Coronary artery (tissue), 2 donors: ENCODE measurements at places on chromosomes 5 and 9.

- DNase-seq: peak; percentile 81
Observed at GRCh38 chr5:141618030-141618803, 583 bp downstream of the DIAPH1 start.

DNA sequence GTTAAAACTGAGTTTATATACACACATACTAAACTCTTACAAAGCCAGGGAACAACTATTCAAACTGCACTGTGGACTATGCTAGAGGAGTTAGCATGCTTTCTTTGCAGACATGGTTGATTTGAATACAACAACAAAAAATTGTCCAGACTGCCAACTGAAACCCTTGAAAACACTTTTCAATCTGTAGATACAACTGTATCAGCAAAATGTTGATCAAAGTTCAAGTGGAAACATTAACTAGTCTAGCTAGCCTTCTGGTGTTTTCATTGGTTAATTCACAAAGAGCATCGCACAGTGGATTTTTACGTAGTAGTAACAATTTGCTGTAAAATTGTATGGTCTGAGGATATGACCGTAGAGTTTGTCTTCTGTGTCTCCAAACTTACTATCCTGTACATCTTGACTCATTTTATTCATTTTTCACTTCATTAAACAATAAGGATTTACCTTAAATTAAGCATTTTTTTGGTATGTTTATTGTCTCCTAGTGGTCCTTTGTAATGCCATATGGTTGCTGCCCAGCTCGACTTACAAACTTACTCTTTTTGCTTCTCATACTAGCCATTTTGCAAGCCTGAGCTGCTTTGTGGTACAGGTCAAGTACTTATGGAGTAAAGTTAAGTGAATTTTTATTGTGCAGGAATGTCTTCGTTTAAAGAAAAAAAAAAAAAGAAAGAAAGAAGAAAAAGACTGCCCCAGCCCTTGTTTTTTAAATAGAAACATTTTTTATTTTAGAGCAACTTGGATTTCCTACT, 123.4 kb downstream of the ZCCHC7 start:
- DNase-seq: no peak

DNA sequence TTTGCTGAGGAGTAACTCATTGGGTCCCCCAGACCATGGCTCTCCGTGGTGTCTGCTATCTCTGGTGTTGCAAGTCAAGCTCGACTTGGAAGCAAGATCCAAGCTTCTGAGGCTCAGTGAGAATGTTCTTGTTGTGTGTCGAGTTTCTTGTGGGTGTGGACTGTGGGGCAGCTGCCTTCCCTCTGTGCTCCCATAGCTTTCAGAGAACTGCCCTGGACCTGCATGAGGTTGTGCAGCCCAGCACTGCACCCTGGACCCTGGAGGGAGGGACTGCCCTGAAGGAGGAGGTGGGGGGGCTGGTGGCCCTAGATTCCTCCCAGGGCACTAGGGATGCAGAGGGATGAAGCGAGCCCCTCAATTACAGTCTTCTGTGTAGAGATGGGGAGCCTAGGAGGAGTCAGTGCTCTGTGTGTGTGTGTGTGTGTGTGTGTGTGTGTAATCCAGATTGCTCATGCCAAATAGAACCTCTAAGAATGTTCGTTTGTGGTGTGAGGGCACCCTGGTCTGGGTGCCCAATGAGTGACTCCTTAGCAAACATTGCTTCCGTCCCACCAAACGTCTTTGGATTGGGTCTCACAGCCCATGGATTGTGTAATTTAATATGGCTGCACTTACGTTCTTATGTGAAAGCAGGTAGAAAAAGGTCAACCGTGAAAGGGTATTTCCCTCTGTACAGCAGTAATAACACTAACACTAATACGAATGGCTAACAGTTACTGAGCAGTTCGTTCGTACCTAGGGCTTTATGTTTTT, 143.3 kb upstream of the LMX1B start:
- no peak for DNase-seq

GRCh38 chr5:16609412-16609811, 7.4 kb downstream of the RETREG1 start:
- DNase-seq: no peak

- DNase-seq: no peak
Observed at GRCh38 chr9:101706261-101706798, 32.1 kb downstream of the GRIN3A start.

- no peak for DNase-seq
Observed at GRCh38 chr9:114954956-114955582, 24.7 kb upstream of the TNFSF8 start.

DNA sequence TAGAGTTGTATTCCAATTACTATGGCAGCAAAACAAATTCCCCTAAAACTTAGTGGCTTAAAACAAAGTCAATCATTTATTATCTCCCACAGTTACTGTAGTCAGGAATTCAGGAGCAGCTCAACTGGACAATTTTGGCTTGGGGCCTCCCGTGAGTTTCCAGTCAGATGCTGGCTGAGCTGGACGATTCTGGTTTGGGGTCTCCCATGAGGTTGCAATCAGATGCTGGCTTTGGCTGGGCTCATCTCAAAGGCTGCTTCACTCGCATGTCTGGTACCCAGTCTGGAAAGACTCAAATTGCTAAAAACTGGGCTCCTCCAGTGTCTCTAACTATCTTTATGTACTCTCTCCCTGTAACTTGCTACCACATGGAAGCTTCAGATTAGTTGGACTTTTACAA, 130.1 kb downstream of the C5orf15 start:
- DNase-seq: peak; percentile 22

- no peak for DNase-seq
Observed at GRCh38 chr9:16069671-16070454, 517.0 kb downstream of the CCDC171 start.

- no peak for DNase-seq
Observed at GRCh38 chr9:76655121-76655541, 109.1 kb upstream of the PCA3 start.

DNA sequence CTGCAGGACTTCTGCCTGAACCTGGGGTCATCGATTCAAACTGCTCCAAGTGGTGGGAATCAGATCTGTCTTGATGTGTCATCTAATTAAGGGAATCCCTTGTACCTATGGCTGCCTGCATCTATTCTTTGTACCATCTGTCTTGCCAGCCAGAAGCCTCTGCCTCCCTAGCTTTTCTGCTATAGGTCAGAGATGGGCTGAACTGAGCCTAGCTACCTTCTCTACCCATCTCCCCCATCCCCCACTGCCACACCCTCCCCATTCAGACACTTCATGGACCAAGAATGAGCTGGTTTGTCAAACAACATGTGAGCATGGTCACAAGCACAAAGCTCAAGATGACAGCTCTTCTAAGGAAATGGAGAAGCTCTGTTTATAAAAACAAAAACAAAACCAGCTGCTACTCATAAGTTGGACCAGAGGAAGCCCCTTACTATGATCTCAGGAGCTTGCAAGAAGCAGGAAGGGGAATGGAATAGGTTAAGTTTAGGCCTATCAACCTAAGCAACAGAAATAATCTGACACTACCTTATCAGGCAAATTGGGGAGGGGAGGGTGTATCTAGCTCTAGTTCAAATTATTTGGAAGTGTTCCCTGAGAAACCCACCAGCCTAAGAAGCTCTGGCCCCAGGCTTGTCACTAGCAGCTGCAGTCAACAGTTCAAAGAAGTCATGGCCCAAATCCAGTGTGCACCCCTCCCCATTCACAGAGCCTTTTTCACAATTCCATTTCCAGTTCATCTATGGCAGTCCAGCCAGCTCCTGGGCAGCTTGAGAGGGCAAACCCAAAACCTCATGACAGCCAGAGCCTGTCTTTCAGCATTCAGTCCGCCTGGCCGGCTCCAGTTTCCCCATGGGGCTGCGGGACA, 29.9 kb downstream of the SKP1 start:
- no peak for DNase-seq

DNA sequence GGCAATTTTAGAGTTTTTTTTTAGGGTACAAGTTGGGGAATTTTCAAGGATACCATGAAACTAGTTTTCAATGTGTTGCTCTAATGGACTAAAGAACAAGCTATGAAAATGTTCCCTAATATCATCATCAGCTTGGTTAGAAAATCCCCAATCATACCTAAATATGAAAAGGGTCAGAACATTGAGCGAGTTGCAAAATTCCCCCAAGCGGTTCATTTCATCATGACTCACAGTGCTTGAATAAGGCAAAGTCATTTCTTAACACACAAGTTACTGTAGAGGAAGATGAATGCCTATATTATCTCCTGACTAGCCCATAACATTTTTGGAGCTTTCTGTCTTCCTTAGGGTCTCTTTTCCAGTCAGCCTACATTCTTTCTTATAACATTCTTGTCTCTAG, 62.7 kb downstream of the ST8SIA4 start:
- DNase-seq: no peak

DNA sequence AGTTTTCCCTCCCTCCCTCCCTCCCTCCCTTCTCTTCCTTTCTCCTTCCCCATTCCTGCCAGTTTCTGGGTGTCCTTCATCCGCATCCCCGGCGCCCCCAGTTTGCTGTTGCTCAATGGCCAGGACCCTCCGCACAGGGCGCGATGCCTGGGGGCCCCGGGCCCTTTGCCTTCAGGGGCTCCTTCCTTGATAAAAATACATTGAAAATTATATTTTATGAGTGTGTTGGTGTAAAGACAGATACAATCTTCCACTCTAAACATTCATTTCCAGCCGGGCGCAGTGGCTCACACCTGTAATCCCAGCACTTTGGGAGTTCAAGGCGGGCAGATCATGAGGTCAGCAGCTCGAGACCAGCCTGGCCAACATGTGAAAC, 7.6 kb upstream of the AGPAT2 start:
- no peak for DNase-seq

- DNase-seq: no peak
Observed at GRCh38 chr5:1736065-1736464, 63.6 kb downstream of the MRPL36 start.

- DNase-seq: no peak
Observed at GRCh38 chr9:122004589-122004988, 88.5 kb downstream of the TTLL11 start.

GRCh38 chr5:172417983-172418630, 36.2 kb downstream of the SH3PXD2B start:
- DNase-seq: peak; percentile 98

GRCh38 chr5:82754036-82754746, 323.0 kb downstream of the TMEM167A start:
- DNase-seq: no peak

DNA sequence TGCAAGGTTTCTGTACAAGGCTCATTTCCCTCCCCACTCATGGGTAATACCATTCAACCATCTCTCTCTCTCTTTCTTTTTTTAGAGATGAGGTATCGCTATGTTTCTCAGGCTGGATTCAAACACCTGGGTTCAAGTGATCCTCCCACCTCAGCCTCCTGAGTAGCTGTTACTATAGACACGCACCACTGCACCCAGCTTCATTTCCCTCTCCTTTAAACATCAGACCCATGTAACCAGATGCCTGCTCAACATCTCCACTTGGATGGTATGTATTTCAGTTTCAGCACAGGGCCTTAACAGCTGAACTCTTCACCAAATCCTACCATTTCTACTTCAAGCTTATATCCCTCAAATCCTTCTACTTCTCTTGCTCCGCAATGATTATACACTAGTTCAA, 117.4 kb downstream of the SSBP2 start:
- no peak for DNase-seq

DNA sequence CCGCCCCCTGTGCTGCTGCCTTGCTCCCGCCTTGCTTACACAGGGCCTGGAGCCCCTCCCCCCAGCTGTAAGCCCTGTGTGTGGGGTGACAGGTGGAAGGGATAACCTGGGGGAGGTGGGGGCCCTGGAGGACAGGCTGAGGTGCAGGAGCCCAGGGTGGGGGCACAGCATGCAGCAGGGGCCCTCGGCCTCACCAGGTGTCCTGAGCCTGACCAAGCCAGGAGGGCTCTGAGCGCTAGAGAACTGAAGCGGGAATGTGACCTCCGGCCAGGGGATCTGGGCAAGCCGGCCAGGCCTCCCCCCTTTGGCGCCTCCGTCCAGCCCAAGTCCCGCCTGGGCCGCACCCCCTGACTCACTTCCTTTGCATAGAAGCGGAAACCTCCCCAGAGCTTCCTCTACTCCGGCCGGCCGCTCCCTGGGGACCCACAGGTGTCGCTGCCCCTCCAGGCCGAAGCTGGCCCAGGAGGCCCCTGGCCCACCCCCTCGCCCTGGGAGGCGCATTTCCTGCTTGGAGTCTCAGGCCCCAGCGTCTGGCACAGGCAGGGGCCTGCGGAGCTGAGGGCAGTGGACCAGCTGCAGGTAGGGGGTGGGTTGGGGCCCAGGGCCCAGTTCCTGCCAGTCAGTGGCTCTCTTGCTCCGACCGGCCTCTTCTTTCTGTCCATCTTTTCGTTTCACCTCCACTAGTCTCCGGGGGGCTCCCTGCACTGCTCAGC, at the start of gene TOR4A:
TSS of gene TOR4A (plus strand) at position 398 of the 713 bp plus-strand sequence. CDS start 964 bp downstream, outside the sequence.
- DNase-seq: peak; percentile 85

- DNase-seq: no peak
Observed at GRCh38 chr5:158594595-158595242, 505.0 kb downstream of the EBF1 start.

DNA sequence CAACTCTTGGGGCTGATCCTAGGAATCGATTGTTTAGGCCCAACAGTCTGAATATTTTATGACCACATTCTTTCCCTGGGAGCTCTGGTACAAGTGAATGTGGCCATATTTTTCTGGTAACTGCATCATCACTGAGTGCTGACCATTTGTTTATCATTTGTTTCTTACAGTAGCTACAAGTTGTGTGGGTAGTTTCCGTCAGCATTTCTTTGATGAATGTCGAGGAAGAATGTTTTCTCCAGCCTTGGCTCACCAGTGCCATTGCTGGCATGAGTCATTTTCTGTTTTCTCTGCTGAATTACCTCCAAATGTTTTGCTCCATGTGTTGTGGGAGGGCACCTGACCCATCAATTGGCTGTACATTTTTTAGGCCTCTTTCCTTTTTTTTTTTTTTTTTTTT, 14.1 kb upstream of the CARD19 start:
- no peak for DNase-seq

- no peak for DNase-seq
Observed at GRCh38 chr5:71693828-71694427, 25.1 kb upstream of the CARTPT start.
